Mucosa of gallbladder (tissue), 1 donor: ENCODE measurements at places on chromosomes 1 and 21.
A peak's percentile ranks its signal among the peaks of the same experiment; 100 is the strongest.

DNA sequence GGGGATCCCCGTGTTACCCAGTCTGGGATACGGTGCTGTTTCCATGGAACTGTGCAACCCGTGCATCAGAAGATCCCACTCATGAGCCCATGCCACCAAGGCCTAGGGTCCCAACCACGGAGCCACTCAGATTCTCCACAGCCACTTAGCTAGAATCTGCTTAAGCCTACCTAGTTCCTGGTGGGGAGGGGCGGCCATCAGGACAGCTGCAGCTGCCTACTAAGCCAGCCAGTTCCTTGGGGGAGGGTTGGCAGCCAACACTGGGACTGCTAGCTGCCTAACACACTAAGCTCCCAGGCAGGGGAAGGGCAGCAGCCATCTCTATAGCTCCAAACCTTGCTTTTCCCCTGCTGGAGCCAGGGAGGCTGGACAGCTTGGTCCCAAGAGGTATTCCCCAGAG, 549.2 kb upstream of the BRINP3 start:
- no peak for DNase-seq

DNA sequence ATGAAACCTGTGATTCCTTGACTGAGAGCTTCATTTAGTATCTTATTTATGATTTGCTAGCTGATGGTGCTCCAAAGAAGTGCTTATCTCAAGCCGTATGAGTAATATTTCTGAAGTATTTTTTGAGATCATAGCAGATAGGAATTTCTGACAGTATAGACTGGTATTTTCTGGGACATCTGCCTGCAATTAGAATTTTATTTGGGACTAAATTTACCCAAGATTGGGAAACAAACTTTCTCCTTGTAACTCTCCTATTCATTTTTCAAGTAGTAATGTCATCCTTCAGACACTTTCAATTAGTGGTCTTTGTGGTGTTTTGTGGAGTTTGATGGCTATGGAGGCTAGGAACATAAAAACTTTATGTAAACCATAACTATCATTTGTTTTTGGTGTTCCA, 597.2 kb upstream of the ZP4 start:
- DNase-seq, result no peak

DNA sequence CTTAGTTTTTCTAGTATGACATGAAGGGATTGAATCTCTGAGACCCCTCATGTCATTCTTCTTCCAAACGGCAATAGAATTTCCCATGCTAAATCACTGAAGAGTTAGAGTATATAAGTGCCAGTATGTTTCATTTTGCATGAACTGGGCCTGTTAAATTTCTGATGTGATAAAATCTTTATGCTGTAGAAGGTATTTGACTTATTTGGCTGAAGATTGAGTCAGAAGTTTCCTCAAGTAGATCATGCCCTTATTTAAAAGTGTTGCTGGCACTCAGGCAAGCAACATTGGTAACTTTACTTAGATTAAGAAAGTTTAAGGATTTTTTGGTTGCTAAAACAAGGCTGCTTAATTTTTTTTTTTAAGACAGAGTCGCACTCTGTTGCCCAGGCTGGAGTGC, 13.3 kb downstream of the ATF6 start:
- DNase-seq, result no peak

- DNase-seq, result peak; percentile 22
Measured at GRCh38 chr1:209601809-209602657, 18.5 kb downstream of the CAMK1G start.

DNA sequence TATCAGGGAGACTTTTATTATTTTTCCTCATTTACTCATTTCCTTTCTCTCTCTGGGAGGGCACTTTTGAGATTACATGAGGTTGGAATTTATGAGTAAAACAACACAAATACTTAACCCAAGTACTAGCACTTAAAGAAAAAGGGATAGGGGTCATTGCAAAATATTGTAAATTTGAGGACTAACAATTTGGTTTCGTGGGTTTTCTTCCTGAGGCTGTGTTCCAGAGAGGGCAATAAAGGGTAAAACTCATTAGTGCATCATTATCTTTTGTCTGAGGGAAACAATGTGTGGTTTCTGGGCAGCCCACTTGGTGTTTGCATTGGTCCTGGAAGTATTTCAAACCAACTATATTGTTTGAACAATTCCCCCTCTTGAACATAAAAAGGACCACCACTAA, 96.5 kb downstream of the GREM2 start:
- no peak for DNase-seq

- no peak for DNase-seq
Measured at GRCh38 chr1:64882574-64883255, 83.6 kb downstream of the JAK1 start.

DNA sequence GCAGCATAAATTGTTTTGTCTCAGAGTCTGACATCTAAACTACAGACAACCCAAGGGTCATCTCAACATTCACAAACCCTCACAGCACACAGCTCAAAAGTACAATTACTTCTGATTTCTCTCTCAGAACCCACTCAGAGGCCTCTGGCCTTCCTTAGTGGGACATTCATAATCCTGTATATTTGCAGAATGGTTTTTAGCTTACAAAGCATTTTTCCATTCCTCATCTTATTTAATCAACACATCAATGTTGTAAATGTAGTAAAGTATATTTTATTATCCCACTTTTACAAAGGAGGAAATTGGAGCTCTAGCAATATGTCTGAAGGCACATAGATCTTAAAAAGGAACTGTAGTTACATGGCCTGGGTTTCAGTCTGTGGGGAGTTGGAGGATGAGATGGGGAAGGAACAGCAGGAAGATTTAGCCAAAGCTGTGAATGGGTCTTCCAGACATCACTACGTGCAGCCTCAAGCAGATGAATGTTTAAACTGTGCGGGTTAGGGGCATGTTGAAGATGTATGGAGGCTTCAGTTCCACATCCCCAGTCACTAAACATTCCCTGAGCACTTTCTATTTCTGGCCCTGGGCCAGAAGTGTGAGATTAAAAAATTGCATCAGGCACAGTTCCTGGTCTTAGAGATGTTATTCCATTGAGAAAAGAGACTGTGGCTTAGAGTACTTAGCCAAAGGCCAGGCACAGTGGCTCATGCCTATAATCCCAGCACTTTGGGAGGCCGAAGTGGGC, 13.3 kb downstream of the AKNAD1 start:
- DNase-seq, result no peak

- DNase-seq, result peak; percentile 41
Measured at GRCh38 chr1:237756304-237756967, 134.3 kb downstream of the ZP4 start.
